ENCODE measurements at places on chromosomes 3 and 15.

DNA sequence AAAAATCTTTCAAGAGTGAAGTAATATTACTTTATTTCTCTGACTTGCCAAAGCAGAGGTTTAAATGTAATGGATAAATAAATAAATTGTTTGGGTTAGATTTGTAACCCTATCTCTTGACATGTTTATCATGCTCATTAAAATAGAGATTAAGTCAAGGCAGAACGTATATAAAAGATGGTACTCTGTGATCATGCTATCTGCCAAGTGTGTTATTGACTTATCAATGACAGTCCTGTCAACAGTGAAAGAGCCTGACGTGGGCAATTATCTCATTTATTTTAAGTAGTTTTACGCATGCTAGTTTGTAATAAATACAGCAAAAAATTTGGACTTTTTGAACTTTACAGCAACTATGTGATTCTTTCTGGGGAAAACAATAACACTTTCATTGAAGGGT is 43.7 kb downstream of the PROS1 start:
- DNase-seq, result no peak

GRCh38 chr3:23916152-23916885 is 471 bp downstream of the NKIRAS1 start:
- DNase-seq, result no peak

- no peak for DNase-seq
Measured at GRCh38 chr3:193822492-193823212, 229.6 kb downstream of the OPA1 start.

GRCh38 chr15:92473756-92474155 is 80.1 kb downstream of the ST8SIA2 start:
- DNase-seq, result no peak

DNA sequence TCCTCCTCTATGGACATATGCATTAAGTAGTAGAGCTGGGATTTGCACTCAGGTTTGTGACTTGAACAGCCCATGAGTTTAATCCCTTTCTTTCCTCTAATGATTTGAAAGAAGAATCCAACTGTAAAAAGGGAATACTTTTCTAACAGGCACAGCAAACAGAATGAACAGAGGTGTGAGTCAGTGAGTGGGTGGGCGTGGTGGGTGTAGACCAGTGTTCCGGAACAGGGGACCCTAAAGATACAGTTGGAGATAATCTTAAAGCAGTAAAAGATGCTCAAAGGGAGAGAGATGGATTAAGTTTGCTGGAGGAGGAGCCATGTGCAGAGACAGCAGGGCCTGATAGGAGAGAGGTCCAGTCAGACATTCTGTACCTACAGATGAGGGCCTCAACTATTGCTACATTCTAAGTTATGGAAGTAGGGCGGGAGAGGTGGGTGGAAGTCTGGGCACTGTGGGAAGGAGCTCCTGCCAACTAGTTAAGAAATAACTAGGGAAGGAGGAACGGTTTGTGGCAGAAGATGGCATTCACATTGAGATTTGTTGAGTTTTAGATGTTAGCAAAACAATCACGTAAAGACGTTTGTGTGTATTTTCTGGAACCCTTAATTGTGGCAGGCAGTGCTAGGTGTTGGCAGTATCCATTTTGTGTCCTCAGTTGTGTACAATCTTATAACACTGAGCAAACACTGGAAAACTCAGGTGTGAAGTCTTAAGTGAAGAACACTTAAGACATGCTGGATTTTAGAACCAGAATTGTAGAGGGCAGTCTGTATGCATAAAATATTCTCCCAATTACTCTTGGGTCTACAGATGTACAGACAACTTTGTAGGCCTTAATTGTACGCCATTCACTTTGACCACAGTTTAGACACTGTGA is 511.0 kb downstream of the GRM7 start:
- DNase-seq, result no peak

- DNase-seq, result no peak
Measured at GRCh38 chr3:61268644-61269043, 17.4 kb upstream of the FHIT start.

DNA sequence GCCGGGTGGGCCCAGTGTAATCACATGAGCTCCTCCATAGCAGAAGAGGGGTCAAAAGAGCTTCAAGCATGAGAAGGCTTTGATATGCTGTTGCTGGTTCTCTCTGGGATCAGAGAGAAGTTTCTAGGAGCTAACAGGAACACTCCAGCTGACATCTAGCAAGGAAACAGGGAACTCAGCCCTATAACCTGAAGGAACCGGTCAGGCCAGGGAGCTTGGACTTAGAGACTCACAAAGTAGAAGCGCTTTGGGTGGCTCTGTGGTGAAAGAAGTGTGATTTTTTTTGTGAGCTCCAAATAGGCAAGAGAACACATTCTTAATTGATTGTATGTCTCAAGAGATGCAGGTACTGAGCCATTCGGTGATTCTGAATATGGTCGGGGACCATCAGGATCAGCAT is 26.2 kb upstream of the EPHB1 start:
- DNase-seq, result no peak

Measured in ELF-1 (cell line).